Stomach (tissue), 19 donors: ENCODE measurements at places on chromosomes 13 and 19.

DNA sequence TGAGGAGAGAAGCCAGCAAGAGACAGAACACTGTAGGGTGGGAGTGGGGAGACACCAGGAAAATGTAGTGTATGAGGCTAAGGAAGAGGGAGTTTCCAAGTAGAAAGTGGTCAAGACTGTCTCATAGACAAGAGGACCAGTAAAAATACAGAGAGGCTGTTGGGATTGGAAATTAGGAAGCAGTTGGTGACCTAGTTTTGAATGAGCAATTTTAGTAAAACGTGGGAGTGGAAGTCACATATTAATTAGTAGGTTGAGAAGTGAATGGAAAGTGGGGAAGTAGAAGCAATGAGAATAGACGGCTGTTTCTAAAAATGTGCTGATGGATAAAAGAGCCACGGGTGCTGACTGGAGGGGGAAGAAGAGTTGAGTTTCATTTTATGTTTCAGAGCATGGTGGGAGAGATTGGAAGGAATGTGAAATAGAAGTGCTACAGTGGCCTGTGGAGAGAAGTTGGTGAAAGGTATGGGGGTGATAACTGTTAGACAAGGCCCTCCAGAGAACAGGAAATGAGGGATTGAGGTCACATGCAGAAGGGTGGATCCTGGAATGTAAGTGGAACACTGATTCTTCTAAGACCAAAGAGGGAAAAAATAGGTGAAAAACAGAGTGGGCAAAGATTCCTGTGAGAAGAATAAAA, 247.3 kb downstream of the MTUS2 start:
- DNase-seq: no peak

- DNase-seq: peak; percentile 34
Observed at GRCh38 chr13:60329221-60329923, 67.6 kb upstream of the TDRD3 start.

DNA sequence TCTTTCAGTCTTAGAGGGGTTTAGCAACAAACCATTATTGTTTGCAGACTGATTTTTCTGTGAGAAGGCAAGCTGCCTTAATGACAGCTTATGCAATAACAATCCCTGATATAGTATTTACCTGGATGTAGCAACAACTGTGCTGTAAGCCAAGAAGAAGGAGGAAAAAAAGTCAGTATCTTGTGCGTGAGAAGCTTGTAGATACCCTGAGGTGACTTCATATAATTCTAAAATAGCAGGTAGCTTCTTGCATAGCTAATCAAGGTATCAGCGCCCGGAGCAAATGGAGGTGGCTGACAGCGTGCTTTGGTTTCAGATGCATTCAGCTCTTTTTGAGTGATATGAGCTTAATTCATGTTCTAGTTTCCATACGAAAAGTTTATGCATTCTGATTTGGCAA, 309.8 kb downstream of the KLF5 start:
- peak; percentile 21 for DNase-seq

- DNase-seq: peak; percentile 58
Observed at GRCh38 chr19:46766569-46767317, 20.5 kb upstream of the STRN4 start.

DNA sequence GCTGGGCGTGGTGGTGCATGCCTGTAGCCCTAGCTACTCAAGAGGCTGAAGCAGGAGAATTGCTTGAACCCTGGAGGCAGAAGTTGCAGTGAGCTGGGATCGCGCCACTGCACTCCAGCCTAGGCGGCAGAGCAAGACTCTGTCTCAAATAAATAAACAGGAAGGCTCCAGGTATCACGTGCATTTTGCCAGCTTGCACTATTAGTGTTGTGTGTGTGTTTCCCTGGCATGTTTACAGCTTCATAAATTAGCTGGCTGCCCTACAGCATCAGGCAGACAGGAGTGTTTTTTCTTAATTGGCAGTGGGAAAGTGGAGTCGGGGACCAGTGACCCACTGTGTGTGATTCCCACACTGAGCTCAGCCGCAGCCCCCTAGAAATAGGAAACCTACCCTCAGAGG, 32.6 kb downstream of the SHISA2 start:
- DNase-seq: no peak

GRCh38 chr13:100883453-100883852, 208.9 kb upstream of the TMTC4 start:
- no peak for DNase-seq

- no peak for DNase-seq
Observed at GRCh38 chr19:17580470-17581144, 25.2 kb downstream of the COLGALT1 start.

DNA sequence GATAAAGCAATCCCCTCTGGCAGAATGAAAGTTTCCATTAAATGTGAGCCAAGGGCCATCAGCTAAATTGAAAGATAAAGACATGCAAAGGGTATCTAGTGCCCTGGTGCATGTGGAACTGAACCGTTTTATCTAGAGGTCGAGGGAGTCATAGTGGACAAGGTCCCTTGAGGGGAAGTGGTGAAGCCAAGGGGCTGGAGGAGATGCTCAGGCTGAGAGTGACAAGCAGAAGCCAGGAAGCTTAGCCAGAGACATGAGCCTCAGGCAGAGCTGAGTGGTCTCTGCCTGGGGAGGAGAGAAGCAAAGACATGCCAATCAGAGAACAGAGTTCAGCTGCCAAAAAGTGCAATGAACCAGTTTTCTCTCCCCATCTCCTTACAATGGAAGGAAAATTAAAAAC, 68.1 kb upstream of the SLC10A2 start:
- no peak for DNase-seq
